Kasumi-1 (cell line): ENCODE measurements at places on chromosomes 5 and 9.

- no peak for DNase-seq
Observed at GRCh38 chr5:79392776-79393175, 121.2 kb downstream of the HOMER1 start.

DNA sequence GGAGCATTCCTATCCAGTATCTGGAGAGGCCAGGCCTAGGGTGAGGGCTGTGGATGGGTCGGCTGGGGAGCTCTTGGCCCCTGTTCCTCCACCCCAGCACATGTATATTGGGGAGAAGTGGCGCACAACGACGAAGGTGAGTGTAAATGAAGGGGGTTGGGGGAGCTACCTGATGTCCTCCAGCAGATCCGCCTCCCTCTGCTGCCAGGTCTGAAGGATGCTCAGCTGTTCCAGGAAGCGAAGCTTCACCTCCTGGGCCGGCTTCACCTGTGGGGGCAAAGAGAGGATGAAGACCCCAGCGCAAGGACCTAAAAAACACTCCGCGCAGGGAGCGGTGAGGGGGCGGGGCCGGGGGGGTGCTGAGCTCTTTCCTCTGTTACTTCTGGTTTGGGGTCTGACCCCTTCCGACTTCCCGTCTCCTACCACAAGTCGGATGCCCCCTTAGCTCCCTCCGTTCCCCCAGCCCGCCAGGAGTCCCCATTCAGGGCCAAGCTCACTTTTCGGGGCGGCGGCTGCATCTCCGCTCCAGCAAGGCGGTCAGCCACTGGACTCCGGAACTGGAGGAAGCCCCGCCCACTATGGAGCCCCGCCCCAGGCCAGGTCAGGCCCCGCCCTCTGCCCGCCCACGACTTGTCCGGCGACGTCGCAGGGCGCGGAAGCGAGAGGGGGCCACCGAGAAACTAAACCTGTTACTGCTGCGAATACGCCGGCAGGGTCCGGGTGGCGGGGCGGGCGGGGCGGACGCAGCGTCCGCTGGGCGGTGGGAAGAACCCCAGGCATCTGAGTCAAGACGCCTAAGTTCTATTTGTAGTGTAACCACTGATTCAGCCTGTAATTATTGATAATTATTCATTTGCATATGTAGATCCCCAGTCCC, at the start of gene FCHSD1:
Gene FCHSD1 (minus strand): TSS at position 568 of the 877 bp plus-strand sequence. CDS start 50 bp downstream, at position 518.
- DNase-seq: peak; percentile 50

- DNase-seq: peak; percentile 26
Observed at GRCh38 chr5:171484460-171484899, 65.0 kb downstream of the FGF18 start.

- no peak for DNase-seq
Observed at GRCh38 chr5:120159155-120159554, 304.9 kb upstream of the PRR16 start.

GRCh38 chr5:18967637-18968036, 1020.4 kb downstream of the CDH18 start:
- no peak for DNase-seq

DNA sequence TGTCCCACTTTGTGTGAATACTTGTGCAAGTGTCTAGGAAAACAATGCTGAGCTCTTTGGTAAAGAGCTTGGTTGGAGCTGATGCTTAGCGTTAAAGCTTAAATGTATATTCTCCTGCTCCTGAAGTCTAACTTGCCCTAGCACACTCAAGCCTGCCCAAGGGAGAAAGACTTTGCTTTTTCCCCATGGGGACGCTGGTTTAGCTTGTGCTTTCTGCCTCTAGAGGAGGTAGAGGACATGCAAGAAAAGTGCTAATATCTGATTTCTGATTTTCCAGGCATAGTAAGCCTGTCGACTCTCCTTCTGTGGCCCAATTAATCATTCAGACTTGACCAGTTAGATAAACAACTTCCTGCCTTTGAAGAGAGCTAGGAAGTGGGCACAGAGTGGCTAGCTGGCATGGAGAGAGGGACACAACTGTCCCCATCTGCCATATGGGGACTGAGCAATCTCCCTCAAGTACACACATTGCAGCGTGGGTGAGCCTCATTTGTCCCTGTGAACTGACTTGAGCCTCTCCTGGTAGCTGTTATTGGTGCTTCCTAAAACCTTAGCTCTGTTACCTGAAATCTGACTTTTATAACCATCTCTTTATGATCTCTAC, 348.4 kb downstream of the BRINP1 start:
- DNase-seq: no peak

- DNase-seq: no peak
Observed at GRCh38 chr9:115182264-115182663, 64.3 kb upstream of the TNC start.
